ENCODE measurements at places on chromosomes 1 and 21. TPM values are rescaled to one million over a fixed set of nuclear protein-coding genes. Genes with fewer than 3 reads are reported as not detected.

Gene IFI44L
- total RNA-seq, result 2.1 TPM

Gene HRNR
- not detected for total RNA-seq

Gene PTPRF
- total RNA-seq, result 139 TPM

Gene FCER1G
- not detected for total RNA-seq

Gene NPPA
- total RNA-seq, result not detected

Gene TMEM35B
- total RNA-seq, result 16.4 TPM

Gene NENF
- 10.0 TPM for total RNA-seq

Gene GJA9
- not detected for total RNA-seq

Gene KTI12
- 15.3 TPM for total RNA-seq

Gene CXADR
- total RNA-seq, result 17.7 TPM

Gene RUNX3
- not detected for total RNA-seq

Gene KCND3
- not detected for total RNA-seq

Gene KRTAP11-1
- not detected for total RNA-seq

Gene CLIC6
- total RNA-seq, result under 0.01 TPM

Gene LTN1
- 50.5 TPM for total RNA-seq

Gene TMEM82
- total RNA-seq, result not detected

Gene GBP7
- not detected for total RNA-seq

Gene KCNAB2
- total RNA-seq, result 4.7 TPM

Gene PGLYRP4
- not detected for total RNA-seq

Gene RAD54L
- total RNA-seq, result 11.1 TPM

Gene SPRR1B
- not detected for total RNA-seq

Gene INKA2
- 5.0 TPM for total RNA-seq

Gene CASZ1
- 3.7 TPM for total RNA-seq

Gene SPRR4
- total RNA-seq, result not detected

Gene FNDC10
- total RNA-seq, result 0.65 TPM

Gene NBPF10
- total RNA-seq, result 0.86 TPM

Gene TMEM79
- 0.93 TPM for total RNA-seq

Gene GPR25
- total RNA-seq, result not detected

Gene DNASE2B
- not detected for total RNA-seq

Gene HSD3B1
- not detected for total RNA-seq

Gene AMPD1
- not detected for total RNA-seq

Gene CALML6
- total RNA-seq, result 0.40 TPM

Gene ANKRD45
- total RNA-seq, result 0.22 TPM

Gene OXCT2
- 1.6 TPM for total RNA-seq

Gene RXFP4
- not detected for total RNA-seq

Gene S100B
- not detected for total RNA-seq

Gene IGSF9
- not detected for total RNA-seq

Gene RAP1A
- 53.1 TPM for total RNA-seq

Gene KIF17
- total RNA-seq, result 0.13 TPM

Gene NME7
- 34.7 TPM for total RNA-seq

Gene C1orf87
- total RNA-seq, result not detected

Gene THEMIS2
- total RNA-seq, result 2.7 TPM

Gene CD48
- total RNA-seq, result not detected

Gene PTGER3
- 0.07 TPM for total RNA-seq

Gene LAMC1
- 409 TPM for total RNA-seq

Gene DYNLT5
- 0.27 TPM for total RNA-seq

Gene GDAP2
- total RNA-seq, result 30.7 TPM

Gene ZNF593OS
- not detected for total RNA-seq

Gene ATP6V1G3
- total RNA-seq, result not detected
